ENCODE measurements at places on chromosomes 7 and 10.

- DNase-seq, result peak; percentile 71
- H3K4me1 ChIP-seq, result peaks cover 14% of the 10 kb centered on the region
- no peaks in the 10 kb centered on the region for H3K36me3 ChIP-seq
These were observed 31.3 kb upstream of the ZNRF2 start for GRCh38 chr7:30252885-30253795.

DNA sequence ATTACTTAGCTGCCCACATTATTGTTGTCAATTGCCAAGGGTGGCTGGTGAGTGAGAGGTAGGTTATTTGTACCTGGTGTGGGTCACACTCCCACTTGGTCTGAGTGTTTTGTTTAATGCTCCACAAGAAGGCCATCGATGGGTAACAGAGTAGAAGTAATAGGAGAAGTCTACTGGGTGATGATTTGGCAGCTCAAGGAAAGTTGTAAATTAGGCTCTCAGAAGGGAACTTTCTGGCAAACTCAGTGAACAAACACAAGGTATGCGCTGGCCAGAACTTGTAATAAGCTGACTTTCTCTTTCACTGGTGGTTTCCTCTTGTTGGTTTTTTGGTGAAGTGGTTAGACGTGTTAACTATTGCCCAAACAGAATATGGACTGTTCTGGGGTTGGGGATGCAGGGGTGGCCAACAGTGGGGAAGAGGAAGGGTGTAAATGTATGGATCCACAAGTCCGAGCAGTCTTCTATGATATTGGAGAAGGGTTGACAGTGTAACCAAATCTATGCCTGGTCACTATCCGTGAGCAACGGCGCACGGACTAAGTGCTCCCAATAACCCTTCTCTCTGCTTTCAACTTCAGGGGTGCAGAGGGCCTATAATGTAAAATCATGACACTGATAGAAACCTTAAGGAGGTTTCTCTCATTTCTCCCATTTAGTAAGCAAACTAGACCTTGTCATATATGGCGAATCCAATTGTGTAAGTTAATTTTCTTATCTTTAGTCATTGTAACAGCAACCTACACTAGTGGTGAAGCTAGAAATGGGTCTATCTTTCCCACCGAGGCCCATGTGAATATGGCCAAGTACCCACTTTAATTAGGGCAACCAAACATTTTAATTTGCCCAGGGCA, 212.8 kb downstream of the PTEN start:
- H3K4me1 ChIP-seq, result no peaks in the 10 kb centered on the region
- no peak overlapping the region for H3K27ac ChIP-seq
- no peak overlapping the region for H3K4me3 ChIP-seq
- no peak for DNase-seq

DNA sequence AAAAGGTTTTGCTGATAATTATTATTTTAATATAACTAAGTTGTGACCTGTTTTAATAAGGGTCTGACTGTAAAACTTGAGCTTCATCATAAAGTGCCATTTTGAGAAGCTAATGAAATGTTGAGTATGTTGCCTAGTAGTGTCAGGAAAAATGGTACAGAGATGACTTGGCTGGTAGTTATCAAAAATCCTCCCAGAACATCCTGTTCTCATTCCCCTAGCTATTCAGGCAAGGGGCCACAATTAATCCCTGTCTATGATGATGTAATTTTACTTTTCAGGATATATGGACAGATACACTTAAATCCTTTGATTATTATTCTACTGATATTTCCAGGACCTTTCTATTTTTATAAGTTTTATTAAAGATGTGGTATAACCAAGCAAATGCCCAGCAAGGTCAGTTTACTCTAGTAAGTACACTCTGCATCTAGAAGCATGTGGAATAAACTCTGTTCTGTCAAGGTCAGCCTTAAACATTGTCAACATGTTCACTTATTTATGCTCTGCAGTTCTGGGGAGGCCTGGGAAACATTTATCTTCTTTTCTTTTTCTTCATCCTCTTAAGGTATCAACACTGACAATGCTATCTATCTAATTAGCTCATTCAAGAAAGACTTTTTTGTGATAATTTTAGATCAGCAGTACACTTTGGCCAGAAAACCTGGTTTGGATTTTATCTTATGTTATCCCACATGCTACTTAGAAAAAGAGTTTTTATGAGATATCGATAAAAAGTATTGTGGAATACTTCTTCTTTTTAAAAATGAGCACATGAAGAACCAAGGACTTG, 32.1 kb downstream of the BTRC start:
- no peak overlapping the region for H3K27ac ChIP-seq
- no peaks in the 10 kb centered on the region for H3K27me3 ChIP-seq
- H3K36me3 ChIP-seq, result no peaks in the 10 kb centered on the region
- no peak overlapping the region for H3K4me3 ChIP-seq

DNA sequence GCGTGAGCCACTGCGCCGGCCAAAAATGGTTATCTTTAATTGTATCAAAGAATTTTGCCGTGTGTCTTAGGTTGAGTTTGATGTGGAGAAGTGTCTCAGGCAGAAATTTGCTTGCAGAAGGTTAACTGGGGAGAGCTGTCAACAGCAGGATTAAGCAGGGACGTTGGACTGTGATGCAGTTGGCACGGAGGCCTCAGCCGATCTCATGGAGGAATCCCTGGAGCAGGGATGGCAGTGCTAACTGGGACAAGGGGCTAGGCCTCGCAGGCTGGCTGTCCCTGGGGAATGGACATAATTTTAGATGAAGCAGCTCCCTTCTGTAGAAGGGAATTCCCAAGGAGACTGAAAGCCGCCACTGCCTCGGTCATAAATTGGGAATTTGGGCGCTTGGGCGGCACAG, 12.3 kb upstream of the KIF5B start:
- no peak for DNase-seq
- no peak overlapping the region for H3K4me3 ChIP-seq
- H3K4me1 ChIP-seq, result no peaks in the 10 kb centered on the region
- no peaks in the 10 kb centered on the region for H3K36me3 ChIP-seq
- no peak overlapping the region for H3K27ac ChIP-seq

DNA sequence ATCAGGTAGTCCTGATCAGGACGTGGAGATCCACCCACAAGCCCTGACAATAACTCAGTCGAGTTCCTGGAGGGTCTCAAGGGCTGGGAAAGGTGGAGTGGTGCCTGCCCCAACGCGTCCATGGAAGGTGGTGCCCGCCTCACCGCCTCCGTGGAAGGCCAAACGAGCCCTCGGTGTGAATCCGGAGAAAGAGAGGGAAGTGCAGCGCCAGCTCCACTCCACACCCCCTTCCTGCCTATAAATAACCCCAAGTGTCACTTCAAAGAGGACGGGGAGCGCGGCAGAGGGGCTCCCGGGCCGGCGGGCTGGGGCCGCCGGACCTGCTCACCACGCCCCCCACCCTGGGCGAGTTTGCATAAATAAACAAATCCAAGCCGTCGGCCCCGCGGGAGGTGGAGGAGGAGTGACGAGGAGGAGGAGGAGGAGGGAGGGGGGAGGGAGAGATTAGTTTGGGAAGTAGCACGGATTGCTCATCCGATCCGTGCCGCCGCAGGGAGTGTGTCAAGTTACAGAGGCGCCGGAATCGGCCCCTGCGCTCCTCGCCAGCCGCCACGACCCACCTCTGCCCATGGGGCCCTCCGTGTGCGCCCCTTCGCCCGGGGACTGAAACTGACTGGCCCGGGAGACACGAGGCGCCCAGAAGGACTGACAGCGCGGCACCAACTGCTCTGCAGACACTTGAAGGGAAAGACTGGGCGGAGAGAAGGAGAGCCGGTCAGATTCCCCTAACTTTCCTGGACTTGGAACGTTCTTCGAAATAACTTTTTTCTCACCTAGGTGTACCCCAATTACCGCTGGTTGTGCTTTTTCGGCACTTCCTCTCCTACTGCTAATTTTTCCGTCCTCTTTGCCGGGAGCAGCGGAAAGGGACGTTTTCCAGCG, at the start of gene COL13A1:
COL13A1 (plus strand) TSS at position 473 of the 882 bp plus-strand sequence. CDS start 518 bp downstream, outside the sequence.
- peaks cover 12% of the 10 kb centered on the region for H3K4me1 ChIP-seq
- no peak within 1 kb of the TSS for H3K27ac ChIP-seq
- H3K36me3 ChIP-seq, result no peaks in the 10 kb centered on the region
- peaks cover 24% of the 10 kb centered on the region for H3K27me3 ChIP-seq
- peak within 1 kb of the TSS; percentile 37 for H3K4me3 ChIP-seq
- peak; percentile 41 for DNase-seq

DNA sequence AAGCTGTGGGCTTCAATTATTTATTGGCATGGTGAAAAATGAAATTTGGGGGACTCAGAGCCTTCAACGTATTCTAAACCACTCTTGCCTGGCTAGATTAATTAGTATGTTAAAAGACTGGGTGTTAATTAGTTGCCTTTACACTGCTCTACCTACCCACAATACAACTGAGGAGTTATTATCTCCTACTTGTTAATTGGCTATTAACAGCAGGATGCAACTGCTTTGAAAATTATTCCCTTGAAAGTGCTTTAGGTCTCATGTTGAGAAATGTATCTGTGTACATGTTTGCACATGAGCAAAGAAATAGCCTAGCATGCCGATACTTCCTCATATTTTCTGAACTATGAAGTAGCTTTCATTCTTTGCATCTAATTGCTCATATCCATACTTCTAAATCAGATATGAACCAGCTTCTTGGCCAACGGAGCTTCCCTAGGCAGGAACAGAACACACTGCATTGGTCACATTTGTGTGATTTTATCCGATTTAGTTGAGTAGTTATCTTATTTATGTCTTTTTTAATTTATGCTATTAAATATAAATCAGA, 155.8 kb downstream of the GPAM start:
- no peak overlapping the region for H3K4me3 ChIP-seq
- no peak overlapping the region for H3K27ac ChIP-seq
- DNase-seq, result no peak
- H3K36me3 ChIP-seq, result no peaks in the 10 kb centered on the region
- H3K27me3 ChIP-seq, result no peaks in the 10 kb centered on the region

DNA sequence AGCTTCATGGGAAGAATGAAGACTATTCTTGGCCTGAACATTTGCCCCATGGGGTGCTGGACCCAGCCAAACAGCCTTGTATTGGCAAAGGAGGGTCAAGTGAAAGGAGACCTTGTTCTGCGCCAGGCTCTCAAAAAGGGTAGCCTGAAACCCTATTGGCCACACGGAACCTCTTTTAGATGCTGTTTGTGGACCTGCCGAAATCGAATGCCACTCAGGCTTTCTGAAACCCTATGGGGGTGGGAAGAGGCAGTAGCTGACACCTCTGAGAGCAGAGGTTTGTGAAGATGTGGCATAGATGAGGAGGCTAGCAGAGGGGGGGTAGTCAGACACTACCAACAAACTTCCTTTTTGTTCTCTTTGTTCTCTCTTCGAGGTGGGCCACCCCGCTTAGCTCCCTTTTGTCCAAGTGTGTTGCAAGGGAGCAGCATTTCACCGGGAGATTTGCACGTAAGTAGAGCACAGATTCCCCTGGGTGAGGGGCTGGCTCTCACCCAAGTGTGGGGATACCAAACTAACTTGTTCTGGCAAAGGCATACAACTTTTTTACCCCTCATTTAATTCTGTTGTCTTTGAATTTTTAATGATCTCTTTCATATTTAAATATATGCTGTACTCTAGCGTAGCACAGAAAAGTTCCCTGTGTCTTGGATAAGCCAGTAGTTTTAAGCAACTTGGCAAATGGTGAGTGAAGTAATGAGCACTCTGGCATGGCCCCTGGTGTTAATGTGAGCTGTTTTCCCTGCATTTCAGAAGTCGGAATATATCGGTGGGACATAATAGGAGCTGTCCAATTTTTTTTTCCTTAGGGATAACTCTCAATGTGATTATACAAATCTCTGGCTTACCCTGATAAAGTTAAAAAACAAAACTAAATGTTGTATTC, 107.7 kb downstream of the SEPTIN7 start:
- H3K36me3 ChIP-seq, result no peaks in the 10 kb centered on the region
- no peak overlapping the region for H3K27ac ChIP-seq
- H3K27me3 ChIP-seq, result no peaks in the 10 kb centered on the region
- DNase-seq, result no peak
- H3K4me1 ChIP-seq, result no peaks in the 10 kb centered on the region

DNA sequence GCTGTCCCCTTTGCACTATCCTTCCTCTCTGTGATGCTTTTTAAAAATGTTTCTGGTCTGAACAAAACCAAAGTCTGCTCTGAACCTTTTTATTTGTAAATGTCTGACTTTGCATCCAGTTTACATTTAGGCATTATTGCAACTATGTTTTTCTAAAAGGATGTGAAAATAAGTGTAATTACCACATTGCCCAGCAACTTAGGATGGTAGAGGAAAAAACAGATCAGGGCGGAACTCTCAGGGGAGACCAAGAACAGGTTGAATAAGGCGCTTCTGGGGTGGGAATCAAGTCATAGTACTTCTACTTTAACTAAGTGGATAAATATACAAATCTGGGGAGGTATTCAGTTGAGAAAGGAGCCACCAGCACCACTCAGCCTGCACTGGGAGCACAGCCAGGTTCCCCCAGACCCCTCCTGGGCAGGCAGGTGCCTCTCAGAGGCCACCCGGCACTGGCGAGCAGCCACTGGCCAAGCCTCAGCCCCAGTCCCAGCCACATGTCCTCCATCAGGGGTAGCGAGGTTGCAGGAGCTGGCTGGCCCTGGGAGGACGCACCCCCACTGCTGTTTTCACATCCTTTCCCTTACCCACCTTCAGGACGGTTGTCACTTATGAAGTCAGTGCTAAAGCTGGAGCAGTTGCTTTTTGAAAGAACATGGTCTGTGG, 11.4 kb upstream of the CSGALNACT2 start:
- no peak overlapping the region for H3K4me3 ChIP-seq
- H3K27ac ChIP-seq, result no peak overlapping the region
- no peaks in the 10 kb centered on the region for H3K27me3 ChIP-seq
- H3K36me3 ChIP-seq, result no peaks in the 10 kb centered on the region
- H3K4me1 ChIP-seq, result no peaks in the 10 kb centered on the region

GRCh38 chr10:4656576-4657194, 169.3 kb upstream of the AKR1E2 start:
- no peak overlapping the region for H3K27ac ChIP-seq
- H3K4me1 ChIP-seq, result no peaks in the 10 kb centered on the region
- H3K4me3 ChIP-seq, result no peak overlapping the region
- no peaks in the 10 kb centered on the region for H3K27me3 ChIP-seq

DNA sequence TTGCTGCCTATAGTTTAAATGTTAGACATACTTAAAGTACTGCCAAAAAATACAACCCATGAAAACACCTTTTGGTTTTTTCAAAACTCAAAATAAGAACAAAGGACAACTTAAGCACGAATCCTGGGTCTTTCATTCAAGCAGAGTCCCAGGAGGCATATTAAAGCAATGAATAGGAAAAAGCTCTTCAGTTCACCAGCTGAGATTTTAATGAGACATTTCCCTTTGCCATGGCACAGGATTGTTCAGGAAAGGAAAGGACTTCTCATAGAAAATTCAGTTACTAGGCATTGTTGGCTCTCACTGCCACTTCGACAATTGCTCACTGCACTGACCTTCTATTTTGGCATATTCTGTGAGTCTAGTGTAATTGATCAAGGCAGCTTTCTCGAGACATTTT, 133.5 kb upstream of the FEZF1 start:
- H3K36me3 ChIP-seq, result no peaks in the 10 kb centered on the region
- DNase-seq, result no peak
- H3K27ac ChIP-seq, result no peak overlapping the region
- no peak overlapping the region for H3K4me3 ChIP-seq
- H3K27me3 ChIP-seq, result no peaks in the 10 kb centered on the region

DNA sequence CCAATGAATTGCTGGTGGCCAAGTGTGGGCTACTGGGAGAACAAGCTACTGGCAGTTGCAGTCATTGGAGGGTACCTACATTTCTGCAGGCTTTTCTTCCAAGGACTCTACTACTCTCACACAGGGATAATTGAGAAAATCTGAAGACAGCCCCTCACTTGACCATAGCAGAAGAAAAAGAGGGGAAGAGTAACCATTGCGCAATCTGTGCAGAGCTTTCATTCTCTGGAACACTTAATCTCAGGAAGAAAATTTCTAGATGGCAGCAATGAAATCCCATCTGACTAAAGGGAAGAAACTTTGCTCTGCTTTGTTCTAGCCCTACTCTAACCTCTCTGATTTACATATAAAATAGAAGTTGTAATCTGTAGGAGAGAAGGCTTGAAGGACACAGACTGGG, 1239.6 kb upstream of the SORCS1 start:
- H3K27ac ChIP-seq, result no peak overlapping the region
- no peak overlapping the region for H3K4me3 ChIP-seq
- no peaks in the 10 kb centered on the region for H3K4me1 ChIP-seq

Data from colonic mucosa (tissue), 4 donors.